ENCODE measurements at places on chromosomes 3 and 15.

DNA sequence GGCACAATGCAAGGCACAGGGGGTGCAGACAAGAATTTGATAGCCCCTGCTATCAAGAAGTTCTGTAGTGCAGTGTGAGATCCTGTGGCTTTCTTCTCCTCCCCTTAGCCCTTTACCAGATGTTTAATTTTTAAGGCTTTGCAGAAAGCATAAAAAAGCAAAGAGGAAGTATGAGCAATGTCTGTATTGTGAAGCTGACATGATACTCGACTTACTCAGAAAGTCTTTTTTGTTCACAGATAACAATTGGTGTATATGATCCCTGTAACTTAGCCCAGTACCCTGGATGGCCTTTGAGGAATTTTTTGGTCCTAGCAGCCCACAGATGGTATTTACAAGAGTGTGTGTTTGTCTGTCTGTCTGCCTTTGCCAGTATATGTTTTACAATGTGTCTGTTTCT is 58.9 kb downstream of the ATG7 start:
- DNase-seq, result no peak

GRCh38 chr3:96354742-96355141 is 459.7 kb upstream of the EPHA6 start:
- no peak for DNase-seq

- DNase-seq, result no peak
Observed at GRCh38 chr15:70494852-70495571, 268.3 kb downstream of the UACA start.

DNA sequence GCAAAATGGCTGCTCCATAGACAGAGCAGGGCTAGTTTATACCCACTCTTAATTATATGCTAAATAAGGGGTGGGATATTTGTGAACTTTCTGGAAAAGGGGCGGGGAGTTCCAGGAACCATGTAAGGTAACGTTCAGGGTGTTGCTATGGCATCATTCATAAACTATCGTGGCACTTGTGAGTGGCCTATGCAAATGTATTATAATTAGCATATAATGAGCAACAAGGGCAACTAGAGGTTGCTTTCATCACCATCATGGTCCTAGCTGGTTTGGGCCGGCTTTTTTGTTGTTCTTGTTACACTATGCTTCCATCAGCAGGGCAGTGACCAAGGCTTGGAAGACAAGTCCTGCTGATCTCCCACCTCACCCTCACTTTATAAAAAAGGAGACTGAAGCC is 43.2 kb upstream of the FGD5 start:
- no peak for DNase-seq

DNA sequence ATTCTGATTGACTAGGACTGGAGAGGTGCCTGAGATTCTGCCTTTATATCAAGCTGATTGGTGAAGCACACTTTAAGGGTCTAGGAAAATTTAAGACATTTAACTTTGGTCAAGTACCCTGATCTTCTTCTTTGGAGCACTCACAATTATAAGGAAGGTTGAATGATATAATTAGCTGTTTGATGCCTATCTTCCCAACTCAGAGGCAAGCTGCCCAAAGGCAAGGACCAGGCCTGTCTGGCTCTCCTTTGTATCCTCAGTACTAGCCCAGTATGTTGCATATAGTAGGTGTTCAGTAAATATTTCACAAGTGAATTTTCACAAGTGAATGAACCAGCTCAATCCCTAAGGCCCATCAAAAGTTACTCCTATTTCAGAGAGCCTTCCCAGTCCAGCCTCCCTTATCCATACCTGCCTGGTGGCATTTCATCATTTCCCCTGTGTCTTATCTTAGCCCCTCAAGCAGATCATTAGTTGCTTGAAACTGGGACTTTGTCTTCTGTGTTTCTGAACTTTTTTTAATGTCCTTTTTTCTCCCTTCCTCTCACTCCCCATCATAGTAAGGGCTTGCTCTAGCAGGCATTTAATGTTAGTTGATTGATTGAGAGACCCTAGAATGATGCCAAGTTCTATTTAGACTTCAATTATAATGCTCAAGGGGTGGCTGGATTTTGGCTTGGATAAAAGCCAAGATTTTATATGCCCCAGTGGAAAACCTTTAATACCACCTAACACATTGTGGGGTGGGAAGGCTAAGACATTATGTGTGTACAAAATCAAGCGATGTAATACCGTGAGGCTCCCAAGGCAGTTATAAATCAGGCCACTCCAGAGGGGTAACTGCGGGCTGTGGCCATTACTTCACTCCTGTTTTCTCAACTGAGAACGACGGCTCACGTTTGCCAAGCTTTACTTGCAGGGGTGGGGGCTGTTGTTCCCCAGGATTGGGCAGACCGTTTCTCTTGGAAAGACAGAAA is 43.2 kb upstream of the BOC start:
- no peak for DNase-seq

- DNase-seq, result no peak
Observed at GRCh38 chr3:31379598-31379997, 153.1 kb upstream of the STT3B start.

DNA sequence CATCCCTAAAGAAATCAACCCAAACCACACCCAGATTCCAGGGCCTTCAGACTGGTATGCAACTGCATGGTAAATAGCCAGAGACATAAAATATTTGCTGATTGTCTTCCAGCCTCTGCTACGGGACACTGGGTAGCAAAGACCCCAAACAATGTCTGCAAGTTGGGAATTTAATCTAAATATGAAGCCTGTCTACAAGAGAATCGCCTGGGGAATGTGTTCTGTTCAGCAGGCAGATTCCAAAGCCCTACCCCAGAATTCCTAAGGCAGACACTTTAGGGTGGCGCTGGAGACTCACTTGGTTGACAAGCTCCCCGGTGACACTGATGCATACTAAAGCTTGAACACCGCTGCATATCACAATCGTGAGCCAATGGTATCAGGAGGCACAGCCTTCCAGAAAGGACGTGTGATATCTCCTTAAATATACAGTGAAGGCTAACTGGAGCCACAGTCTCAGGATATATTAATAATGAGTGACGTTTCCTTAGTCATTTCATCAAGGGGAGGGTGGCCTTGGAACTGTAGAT is 684.1 kb downstream of the NTRK3 start:
- no peak for DNase-seq

DNA sequence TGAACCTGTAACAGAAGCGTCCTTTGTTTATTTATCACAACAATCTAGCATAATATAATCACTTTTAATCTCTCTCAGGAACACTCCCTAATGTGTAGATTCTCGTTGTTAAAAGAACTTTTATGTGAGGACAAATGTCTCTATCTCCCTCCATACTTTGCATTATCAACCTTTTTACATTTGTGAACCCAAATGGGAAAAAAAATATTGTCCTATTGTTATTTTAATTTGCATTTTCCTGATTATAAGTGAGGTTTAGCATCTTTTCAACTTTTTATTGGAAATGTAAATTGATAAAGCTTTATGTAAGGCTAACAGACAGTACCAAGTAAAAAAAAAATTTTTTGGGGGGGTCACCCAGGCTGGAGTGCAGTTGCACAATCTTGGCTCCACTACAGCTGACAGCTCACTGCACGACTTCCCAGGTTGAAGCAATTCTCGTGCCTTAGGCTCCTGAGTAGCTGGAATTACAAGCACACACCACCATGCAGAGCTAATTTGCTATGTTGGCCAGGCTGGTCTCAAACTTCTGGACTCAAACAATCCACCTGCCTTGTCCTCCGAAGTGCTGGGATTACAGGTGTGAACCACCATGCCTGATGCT is 33.0 kb upstream of the DENND4A start:
- no peak for DNase-seq

GRCh38 chr3:26132942-26133341 is 343.1 kb downstream of the OXSM start:
- DNase-seq, result no peak

GRCh38 chr3:193040836-193041672 is 123.4 kb upstream of the MB21D2 start:
- DNase-seq, result no peak

GRCh38 chr3:8497582-8497981 is 4.0 kb upstream of the LMCD1 start:
- no peak for DNase-seq

DNA sequence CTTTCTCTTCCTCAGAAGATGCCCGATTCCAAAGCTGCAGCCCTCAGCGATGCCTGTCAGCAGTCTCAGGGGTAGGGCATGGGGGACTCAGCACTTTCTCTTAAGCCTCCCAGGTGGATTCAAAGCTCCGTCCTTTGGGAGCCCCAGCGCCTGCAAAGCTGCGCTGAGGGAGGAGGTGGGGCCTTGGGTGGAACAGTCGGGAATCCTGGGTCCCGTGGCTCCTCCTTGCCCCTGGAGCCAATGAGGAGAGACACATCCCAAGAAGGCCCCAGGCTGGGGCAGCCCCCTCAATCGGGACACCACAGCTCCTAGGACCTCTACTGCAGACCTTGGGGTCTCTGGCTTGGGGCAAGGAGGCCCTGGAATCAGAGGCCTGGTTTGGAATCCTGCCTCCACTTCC is 227.5 kb upstream of the IGF1R start:
- no peak for DNase-seq

DNA sequence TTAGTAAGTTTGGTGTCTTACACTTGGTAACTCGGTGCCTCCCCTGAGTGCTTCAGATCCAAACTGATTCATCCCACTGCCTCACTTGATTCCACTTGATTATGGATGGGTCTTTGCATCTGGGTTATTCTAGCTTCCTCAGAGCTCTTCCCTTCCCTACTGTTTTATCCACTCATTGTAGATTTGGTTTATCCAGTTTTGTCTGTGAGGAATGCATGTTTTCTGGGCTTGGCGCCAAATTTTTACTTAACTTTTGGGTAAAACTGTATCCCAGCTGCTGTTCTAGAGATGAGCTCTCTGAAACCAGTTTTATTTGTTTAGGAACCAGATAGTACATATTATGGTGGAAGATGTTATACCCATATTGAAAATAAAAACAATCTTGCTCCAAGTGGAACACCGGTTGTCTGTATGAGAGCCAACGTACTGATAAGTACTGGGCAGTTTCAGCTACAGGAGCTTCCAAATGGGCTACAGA is 20.9 kb downstream of the RAD54L2 start:
- DNase-seq, result no peak

Data from effector CD8-positive, alpha-beta T cell (primary cell).